ENCODE measurements at places on chromosomes 7 and 10.

GRCh38 chr10:119523895-119524719, 18.4 kb downstream of the RGS10 start:
- DNase-seq: no peak

GRCh38 chr10:31977440-31978155, 49.0 kb upstream of the ARHGAP12 start:
- DNase-seq: no peak

GRCh38 chr7:70719125-70719524, 412.8 kb upstream of the GALNT17 start:
- no peak for DNase-seq

DNA sequence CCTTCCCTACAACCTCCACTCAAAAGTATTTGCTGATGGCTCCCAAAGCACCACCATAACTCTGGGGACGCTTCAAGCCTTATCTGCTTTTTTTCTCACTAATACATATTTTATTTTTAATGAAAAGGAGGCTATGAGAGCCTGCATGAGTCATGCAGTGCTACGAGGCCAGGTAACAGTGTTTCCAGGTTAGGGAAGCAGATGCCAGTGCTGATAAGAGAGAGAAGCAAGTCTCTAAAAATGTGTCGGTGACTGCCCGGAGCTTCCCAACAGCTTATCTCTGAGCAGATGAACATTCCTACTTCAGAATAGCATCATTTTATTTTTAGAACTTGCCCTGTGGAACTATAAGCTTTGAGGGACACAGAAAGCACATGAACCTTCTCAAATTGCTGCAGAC, 931.5 kb downstream of the CCSER2 start:
- no peak for DNase-seq

DNA sequence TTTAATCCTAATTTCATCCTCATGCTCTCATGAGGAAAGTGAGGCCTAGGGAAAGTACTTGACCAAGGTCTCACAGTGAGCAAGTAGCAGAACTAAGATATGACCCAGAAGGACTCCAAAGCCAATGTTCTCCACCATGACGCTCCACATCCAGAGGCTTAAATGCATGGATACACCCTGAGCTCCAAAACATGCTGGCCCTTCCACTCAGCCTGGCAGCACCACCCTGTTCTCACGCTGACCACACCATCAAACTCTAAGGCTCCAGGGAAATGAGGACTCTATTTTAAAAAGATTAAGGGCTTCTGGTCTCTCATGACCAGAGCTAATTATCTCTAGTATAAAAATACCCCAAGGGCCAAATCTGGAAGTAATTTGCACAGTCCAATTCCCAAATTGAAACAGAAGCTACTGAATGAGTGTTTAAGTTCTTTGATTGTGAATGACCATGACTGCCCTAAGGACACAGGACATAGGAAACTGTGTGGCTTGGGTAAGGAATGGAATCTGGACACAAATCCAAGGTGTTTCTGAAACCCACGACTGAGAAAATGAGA, 71.1 kb upstream of the ABLIM1 start:
- DNase-seq: no peak

DNA sequence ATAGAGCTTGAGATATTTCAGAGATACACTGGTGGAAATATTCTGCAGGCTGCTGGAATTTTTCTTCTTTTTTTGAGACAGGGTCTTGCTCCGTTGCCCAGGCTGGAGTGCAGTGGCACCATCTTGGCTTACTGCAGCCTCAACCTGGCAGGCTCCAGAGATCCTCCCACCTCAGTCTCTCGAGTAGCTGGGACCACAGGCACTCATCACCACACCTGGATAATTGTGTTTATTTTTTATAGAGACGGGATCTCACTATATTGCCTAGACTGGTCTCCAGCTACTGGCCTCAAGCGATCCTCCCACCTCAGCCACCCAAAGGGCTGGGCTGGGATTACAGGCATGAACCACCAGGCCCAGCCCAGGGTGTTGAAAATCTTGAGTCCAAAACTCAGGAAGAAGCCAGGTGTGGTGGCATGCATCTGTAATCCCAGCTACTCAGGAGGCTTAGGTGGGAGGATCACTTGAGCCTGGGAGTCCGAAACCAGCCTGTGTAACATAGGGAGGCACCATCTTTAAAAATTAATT, 55.7 kb upstream of the FOXK1 start:
- DNase-seq: no peak

- no peak for DNase-seq
Observed at GRCh38 chr7:115662120-115662519, 368.4 kb downstream of the TFEC start.

- DNase-seq: no peak
Observed at GRCh38 chr7:139602143-139602722, 78.7 kb downstream of the CLEC2L start.

- DNase-seq: no peak
Observed at GRCh38 chr10:87675396-87676376, 16.0 kb downstream of the PAPSS2 start.

DNA sequence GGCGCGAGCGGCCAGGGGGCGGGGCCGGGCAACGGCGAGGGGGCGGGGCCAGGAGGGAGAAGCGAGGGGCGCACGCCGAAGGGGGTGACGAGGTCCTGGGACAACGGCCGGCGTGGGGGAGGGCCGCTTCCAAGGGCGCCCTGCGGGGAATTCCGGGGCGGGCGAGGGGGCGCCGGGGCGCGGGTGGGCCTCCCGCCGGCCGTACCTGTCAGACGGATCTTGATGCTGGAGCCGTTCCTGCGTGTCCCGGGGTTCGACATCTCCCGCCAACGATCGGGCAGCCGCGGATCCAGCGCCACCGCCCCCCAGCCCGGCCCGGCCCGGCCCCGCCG, 421 bp downstream of the SMURF1 start:
- DNase-seq: no peak

DNA sequence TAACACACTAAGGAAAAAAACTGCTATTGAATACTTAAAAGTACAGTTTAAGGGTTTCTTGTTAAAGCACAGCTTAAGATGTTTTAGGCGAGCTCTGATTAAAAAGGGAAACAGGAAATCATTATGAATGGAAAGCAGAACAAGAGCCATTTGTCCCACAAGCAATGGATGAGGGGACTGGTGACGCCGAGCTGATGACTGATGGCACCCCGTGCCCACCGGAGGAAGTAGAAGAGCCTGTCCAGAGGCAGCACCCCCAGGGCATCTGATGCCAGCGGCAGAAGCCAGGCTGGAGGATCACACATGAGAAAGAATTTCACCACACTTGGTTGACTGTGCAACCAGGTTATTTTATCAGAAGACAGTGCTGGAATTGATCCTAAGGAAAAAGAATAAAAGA, 15.0 kb upstream of the INSIG1 start:
- DNase-seq: no peak

DNA sequence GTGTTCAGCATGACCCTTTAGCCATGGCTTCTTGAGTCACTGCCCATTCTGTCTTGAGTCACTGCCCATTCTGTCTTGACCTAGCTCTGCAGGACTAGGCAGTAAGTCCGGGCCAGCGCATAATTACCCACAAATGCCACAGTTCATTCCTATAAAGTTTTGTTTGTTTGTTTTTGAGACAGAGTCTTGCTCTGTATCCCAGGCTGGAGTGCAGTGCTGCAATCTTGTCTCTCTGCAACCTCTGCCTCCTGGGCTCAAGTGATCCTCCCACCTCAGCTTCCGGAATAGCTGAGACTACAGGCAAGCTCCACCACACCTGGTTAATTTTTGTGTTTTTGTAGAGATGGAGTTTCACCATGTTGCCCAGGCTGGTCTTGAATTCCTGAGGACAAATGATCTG, 32.7 kb upstream of the TARP start:
- no peak for DNase-seq

DNA sequence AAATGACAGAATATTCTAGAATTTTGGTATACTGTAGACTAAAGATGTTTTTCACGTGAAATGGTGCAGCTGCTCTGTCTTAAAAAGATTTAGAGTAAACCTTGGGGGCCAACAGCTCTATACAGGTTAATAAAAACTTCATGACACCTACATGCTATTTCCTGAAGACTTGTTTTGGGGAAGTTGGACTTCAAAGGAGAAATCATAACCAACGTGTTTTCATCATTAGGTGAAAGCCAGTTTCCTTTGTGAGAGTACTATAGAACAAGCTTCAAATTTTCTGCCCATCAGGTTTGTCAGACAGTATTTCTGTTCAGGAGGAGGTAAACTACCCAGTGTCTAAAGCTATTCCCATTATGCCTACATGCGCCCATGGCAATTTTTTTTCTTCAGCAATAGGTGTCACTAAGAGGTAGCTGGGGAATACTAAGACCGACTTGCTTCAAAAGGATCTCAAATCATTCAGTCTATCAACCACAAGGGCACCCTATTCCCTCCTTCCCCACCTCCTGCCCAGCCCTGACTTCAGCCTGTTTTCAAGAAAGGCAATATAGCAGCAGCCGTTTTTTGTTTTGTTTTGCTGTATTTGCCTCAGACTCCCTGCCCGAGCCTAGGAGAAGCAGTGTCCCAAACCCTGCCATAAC, 237.3 kb upstream of the SP8 start:
- no peak for DNase-seq

DNA sequence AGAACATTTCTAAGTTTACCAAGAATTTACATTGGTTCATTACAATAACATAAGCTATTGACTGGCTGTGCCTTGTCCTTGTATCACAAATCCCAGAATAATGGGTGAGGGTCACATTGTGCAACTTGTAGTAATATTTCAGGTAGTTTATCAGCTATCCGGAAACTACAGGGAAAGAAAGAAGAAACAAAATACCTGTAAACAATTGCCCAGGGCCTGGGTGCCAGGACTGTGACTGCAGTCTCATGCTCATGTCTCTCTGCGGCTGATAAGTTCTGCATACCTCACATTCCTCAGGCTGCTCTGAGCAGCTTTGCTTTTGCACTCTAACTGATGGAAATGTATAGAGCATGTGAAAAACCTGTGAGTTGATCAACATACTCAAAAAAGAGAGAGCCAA, 131.8 kb upstream of the TRIM24 start:
- DNase-seq: no peak

DNA sequence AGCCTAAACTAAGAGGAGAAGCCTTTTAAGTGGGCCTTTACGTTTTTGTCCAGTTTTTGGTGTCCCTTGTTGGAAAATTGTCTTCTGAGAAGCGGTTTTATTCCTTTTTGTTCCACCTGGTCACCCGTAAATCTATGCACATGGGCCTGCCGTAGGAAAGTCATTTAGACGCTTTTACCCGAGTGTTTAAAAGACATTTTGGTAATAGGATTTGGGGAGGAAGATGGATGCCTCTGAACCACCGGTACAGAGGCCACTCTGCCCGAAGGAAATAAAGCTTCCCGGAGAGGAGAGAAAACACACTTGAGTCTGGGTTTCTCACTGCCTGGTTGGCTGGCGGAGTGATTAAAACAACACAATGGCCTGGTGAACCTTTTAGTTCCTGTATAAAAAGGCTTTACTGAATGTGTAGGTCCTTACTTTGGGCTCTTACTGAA, 760 bp downstream of the THNSL1 start:
- peak; percentile 1 for DNase-seq

GRCh38 chr10:124676416-124677062, 67.6 kb downstream of the FAM53B start:
- DNase-seq: no peak

GRCh38 chr10:132101529-132101928, 35.8 kb downstream of the JAKMIP3 start:
- no peak for DNase-seq

DNA sequence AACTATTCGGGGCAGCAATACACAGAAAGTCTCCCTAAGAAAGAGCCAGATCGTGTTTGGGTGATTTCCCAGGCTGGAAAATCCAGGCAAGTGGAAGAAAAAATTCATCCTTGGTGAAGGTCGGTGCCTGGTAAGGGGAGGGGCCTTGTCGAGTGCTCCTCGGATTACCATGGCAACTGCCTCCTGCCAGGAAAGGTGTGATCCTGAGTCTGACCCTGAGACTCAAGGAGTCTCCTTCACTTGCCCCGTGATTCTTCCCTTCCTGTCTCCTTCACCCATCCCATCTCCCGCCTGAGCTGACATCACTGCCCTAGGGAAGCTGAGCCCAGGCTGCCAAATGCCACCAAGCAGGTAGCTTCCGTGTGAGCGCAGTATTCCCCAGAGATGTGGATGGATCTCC, 112.2 kb downstream of the MYL10 start:
- no peak for DNase-seq

DNA sequence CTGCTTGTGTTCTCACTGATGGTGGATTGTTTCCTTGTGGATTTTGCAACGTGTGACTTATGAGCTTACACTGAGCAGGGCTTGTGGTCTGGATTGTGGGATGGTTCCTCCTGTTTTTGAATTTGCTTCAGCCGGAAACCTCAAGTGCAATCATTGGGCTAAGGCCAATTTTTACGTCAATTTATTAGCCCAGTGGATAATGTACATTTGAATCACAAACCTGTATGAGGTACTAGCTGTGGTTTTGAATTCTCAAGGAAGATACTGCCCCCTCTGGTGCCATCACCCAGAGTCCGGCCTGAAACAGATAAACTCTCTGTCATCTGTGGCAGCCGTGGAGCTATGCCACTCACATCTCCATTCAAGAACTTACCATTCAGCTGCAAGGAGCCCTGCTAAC, 7.3 kb upstream of the ZNF777 start:
- no peak for DNase-seq

GRCh38 chr7:42014625-42015618, 222.1 kb downstream of the GLI3 start:
- DNase-seq: no peak

- no peak for DNase-seq
Observed at GRCh38 chr7:11341285-11341944, 367.7 kb downstream of the PHF14 start.

- no peak for DNase-seq
Observed at GRCh38 chr7:105602325-105603305, 21.3 kb upstream of the EFCAB10 start.

- DNase-seq: no peak
Observed at GRCh38 chr7:148159331-148159730, 431.2 kb upstream of the C7orf33 start.

DNA sequence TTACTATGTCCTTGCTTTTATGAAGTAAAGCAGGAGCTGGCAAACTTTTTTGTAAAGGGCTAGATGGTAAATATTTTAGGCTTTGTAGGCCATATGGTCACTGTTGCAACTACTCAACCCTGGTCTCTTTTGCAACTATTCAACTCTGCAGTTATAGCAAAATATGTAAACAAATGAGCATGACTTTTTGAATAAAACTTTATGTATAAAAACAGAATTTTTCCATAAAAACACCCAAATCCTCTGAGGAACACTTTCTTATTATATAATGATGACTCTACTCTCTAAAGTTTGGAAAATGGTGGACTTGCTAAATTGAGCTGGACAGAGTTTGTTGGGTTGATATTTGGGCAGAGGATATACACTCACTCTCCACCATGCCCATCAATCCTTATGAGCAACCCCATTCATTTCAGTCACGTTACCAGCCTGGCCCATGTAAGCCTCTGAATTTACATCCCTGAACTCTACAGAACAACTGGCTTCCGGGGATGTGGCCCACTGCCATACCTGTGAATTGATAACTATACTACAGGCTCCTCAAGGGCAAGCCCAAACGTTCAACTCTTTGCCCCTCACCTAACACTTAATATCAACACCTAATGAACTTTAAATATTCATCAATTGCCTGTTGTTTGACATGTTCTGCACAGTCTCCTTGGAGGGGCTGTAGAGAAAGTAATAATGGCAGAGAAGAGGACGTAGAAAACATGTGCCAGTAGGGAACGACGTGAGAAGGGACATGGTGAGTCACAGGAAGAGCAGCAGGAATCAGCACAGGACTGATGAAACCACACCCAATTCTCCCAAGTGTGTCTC, 37.6 kb downstream of the SGMS1 start:
- DNase-seq: no peak

- no peak for DNase-seq
Observed at GRCh38 chr10:11581213-11581612, 30.2 kb downstream of the USP6NL start.
